ENCODE measurements at places on chromosomes 7 and 10. TPM values are rescaled to one million over a fixed set of nuclear protein-coding genes. Genes with fewer than 3 reads are reported as not detected.
A peak's percentile ranks its signal among the peaks of the same experiment; 100 is the strongest.

DNA sequence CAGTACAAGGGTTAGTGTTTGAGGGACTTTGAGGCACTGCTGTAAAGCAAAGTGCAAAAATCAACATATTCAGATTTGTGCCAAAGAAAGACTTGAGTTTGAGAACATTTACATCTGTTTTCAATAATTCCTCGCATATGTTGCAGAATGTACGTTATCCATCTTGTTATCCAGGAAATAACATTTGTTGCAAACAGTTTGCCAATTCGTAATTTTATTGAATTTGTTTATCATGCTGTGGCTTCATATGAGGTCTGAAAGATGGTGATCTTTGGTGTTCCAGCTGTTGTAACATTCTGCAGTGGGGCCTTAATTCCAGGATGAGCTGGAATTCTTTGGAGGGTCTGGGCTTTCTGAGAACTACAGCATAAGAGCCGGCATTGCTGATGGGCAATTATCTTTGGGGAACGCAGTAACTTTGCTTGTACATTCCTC, 396.2 kb downstream of the LRMDA start:
- DNase-seq: no peak

DNA sequence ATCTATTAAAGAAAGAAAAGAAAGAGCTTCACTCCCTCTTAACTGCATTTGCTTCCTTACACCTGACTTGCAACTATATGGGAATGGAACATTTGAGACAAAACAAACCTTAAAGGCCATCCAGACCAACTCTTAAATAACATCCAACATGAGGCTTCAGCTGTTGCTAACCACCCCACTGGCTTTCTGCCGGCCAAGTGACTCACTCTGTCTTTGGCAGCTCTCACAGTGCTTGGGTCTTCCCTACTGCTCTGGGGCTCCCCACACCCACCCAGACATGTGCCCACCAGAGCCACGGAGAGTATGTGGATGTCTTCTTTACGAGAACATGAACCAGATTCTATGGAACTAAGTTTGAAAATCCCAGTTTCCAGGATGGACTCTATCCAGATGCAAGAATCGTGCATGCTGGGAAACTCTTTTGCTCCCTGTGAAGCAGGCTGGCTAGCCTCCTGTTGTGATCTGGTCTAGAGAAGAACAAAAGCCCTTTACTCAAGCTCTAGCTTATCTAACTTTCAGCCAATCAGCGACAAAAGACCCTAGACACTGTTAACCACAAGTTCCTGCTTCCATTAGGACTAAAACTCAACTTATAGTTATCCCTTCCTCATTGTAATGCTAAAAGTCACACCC, 245.7 kb downstream of the TCERG1L start:
- DNase-seq: peak; percentile 21

- no peak for DNase-seq
These were observed 276.9 kb downstream of the HGF start for GRCh38 chr7:81492910-81493309.

GRCh38 chr7:116633131-116633988, 38.6 kb upstream of the MET start:
- peak; percentile 70 for DNase-seq

GRCh38 chr7:64667311-64667710, 1.4 kb downstream of the ZNF107 start:
- DNase-seq: no peak

DNA sequence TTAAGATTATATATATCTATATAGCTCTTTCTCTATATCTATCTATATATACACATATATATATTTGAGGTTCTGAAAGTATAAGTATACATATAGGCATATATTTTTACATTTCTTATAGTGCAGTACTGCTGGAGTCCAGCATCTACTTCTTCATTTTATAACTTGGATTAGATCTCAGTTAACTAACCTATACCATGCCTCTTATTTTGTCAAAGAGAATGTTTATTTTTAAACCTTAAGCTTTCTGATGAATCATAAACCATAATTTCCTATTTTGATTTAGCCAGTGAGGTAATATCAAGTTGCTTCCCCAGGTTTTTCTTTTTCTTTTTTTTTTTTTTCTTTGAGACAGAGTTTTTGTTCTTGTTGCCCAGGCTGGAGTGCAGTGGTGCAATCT, 8.1 kb downstream of the ZNF32 start:
- no peak for DNase-seq

DNA sequence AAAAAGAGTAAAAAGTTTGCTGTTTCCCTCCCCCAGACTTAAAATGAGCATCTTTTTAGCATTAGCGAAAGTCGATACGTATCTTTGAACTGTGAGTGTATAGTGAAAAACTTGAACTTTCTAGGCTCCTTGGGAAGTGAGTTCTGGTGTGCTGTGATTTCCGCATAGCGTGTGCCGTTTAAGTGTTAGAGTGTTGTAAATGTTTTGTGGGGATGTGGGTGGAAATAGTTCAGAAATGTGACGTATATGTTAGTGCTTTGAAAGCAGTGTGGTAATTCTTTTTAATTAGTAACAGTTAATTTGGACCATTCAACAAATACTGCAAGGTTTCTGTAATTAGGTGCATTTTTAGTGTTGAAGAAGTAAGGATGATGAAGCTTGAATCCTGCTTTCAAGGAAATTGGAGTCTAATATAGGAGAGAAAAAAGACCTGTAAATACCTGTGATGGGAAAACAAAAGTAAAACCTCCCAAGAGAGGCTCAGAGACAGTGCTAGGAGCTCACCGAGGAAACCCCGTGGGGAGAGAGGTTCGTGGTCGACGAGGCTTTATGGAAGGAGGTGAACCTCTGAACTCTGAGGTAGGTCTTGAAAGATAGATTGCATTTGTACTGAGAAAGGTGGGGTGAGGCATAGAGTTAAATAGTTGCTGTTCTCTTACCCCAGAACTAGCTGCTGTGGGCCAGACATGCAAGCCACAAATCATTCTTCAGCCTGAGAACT, 40.8 kb downstream of the RBM33 start:
- no peak for DNase-seq

DNA sequence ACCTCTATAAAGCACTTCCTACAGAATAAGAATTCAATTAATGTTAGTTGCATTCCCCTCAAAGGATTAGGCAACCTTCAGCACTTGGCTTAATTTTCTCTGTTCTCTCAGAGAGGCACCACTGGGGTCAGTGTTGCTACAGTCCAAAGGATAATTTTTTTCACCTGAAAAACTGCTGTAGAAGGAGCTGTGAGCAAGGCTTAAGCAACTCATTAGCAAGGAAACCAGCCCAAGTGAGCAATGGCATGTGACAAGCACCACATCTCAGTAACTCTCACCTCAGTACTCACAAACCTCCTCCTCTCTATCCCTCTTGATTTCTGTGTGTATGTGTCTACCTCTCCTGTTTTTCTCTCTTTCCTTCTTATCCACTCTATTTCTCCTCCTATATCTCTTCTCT, 55.9 kb downstream of the DGKI start:
- no peak for DNase-seq

GRCh38 chr7:79308192-79308591, 145.3 kb downstream of the MAGI2 start:
- no peak for DNase-seq

- DNase-seq: no peak
These were observed 80.3 kb upstream of the GNAI1 start for GRCh38 chr7:80054356-80054755.

- DNase-seq: no peak
These were observed 2.4 kb downstream of the TLL2 start for GRCh38 chr10:96511044-96511945.

DNA sequence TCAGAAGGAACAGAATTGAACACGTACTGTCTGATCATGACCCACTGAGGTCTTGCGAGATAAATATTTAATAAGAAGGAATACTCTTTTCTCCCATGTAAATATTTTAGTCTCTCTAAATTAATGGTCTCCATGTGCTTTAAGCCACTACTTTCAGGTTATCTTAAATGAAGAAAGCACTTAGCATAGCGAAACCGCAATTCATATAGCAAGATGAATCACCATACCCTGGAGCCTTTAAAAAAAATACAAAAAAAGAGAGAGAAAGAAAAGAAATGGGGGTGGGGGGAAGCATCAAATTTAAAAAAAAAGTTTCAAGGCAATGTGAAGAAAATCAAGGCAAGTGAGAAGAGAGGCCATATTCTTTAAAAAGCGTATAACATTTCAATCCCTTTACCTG, 82.5 kb downstream of the CTTNBP2 start:
- DNase-seq: no peak

GRCh38 chr10:130393342-130393741, 257.2 kb downstream of the GLRX3 start:
- DNase-seq: peak; percentile 11

GRCh38 chr7:74263399-74264120, 9.4 kb upstream of the RFC2 start:
- no peak for DNase-seq

DNA sequence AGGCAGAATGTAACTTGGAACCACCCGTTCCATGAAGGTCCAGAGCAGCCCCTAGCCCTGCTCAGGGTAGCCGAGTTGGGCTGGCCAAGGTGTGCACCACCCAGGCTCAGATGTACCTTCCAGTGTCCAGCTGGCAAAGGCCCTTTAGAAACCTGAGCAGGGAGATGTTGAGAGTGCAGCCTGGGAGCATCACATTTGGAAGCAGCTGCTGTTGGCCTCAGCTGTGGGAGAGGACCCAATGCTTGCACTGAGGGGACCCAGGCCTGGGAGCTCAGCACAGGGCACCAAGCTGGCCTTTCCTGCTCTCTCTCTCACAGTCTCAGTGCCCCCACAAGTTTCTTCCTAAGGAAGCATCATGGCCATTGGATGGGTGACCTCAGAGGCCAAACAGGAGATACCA, 33.5 kb downstream of the ANXA8 start:
- DNase-seq: no peak

DNA sequence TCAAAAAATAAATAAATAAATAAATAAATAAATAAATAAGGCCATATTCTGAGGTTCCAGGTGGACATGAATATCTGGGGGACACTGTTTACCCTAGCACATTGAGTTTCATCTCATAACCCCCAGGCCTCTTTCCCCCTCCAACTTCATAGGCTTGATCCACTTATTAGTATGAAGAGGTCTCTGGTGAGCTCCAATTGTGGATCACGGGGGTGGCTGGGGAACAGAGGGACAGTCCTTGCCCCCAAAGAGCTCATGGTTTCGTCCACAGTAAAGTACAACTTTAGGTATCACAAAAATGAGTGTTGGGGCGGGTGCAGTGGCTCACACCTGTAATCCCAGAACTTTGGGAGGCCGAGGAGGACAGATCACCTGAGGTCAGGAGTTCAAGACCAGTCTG, 93.4 kb upstream of the TNRC18 start:
- no peak for DNase-seq

GRCh38 chr10:101046332-101047238, 15.2 kb upstream of the KAZALD1 start:
- DNase-seq: no peak

- DNase-seq: no peak
These were observed 112.4 kb downstream of the ELMO1 start for GRCh38 chr7:37336259-37336658.

GRCh38 chr10:131697476-131698128, 203.2 kb upstream of the PPP2R2D start:
- DNase-seq: no peak

DNA sequence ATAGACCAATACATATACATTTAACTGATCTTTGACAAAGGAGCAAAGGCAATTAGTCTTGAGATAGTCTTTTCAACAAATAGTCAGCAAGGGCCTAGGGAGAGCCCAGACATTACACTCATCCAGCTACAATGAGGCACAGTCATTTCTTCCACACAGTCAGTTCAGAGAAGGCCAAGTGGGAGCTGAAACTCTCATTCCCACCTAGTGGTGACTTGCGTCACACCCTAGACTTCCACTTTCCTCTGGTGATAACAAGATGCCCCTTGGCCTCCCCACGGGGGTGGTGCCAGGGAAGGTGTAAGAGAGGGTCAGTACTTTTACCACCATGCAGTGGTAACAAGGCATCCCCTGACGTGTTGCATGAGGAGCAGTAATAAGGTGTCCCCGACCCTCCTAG, 8.0 kb downstream of the FRMPD2 start:
- DNase-seq: no peak

DNA sequence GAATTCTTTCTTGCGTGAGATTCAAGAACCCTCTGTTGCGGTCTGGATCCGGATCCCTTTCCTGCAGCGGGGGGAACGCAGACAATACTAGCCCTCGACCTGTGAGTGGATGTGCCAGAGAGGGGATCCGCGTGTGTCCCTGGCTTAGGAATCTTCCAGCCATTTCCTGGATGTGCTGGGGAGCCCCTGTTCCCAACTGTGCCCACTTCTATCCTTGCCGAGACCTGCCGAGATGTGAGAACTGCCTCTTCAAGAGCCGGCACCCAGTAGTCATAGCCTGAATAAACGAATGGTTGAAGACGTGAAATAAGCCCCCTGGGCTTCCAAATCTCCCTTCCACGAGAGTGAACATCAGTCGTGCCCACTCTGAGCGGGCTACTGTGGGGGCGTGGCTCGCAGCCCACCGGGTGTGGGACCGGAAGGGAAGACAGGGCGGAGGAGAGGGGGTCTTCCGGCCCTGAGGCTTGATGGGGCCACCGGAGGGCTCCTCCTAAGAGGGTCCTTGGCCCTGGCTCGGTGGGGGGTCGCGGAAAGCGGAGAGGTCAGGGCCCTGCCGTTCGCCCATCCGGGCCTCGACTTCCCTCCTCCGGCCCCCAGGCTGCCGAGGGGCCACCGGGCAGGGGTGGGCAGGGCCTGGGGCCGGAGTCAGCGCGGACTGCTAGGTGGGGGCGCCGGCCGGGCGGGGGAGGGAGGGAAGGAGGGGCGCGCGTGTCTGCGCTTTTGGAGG, 1.3 kb upstream of the CCDC136 start:
- DNase-seq: no peak

GRCh38 chr7:137953043-137953664, 48.7 kb downstream of the CREB3L2 start:
- no peak for DNase-seq

DNA sequence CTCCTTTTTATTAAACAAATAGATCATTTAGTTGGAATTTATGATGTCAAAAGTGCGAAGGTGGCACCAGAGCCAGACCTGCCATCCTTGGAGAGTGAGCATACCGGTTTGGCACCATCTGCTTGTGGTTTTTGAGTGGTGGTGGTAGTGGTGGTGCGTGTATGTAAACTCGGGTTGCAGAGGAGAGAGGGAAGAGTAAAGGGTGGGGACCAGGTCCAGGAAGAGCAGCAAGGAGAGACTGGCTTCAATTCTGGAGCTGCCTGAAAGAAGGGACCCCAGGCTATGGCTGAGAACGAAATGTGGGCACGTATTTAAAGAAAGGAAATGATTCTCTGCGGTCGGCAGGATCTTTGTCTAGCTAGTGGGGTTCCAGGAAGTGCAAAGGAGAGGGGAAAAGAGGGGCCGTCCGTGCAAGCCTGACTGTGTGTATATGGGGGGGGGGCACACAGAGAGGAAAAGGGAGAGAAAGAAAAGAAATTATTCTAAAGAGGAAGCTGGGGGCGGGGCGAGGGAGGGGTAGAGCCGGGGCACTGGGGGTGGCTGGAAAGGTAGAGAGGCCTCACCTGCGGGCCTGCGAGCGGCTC, 448 bp upstream of the GOLGA7B start:
- no peak for DNase-seq

The CYP3A4 gene
- total RNA-seq: not detected

The GJD4 gene
- total RNA-seq: not detected

The SLC16A9 gene
- total RNA-seq: 2.9 TPM

The PGAM2 gene
- total RNA-seq: not detected

The SLC16A12 gene
- total RNA-seq: not detected

The COL28A1 gene
- 0.11 TPM for total RNA-seq

All from ascending aorta (tissue), 2 donors.